Fibroblast of skin of left quadriceps (primary cell): ENCODE measurements at places on chromosomes 12 and 14.
A peak's percentile ranks its signal among the peaks of the same experiment; 100 is the strongest.

- DNase-seq: peak; percentile 50
These were observed 344.1 kb upstream of the PDE3A start for GRCh38 chr12:20024194-20024593.

DNA sequence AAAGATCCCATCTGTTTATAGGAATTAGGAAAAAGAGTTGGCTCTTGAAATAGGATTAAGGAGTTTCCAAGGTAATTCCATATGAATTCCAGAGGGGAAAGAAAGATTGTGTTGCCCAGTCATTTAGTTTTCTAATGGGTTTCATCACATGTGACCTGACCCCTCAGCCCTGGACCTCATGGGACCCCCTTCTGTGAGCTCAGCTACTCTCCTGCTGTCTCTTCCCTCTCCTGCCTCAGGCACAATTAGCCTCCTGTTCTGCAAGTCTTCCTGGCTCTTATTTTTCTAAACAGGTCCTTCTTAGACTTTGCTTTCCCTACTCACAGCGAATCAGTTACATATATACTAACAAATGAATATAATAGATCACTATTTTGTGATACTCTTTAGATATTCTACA, 237.7 kb downstream of the TRHDE start:
- no peak for DNase-seq

GRCh38 chr14:94314890-94315289, 8.2 kb downstream of the SERPINA6 start:
- no peak for DNase-seq

DNA sequence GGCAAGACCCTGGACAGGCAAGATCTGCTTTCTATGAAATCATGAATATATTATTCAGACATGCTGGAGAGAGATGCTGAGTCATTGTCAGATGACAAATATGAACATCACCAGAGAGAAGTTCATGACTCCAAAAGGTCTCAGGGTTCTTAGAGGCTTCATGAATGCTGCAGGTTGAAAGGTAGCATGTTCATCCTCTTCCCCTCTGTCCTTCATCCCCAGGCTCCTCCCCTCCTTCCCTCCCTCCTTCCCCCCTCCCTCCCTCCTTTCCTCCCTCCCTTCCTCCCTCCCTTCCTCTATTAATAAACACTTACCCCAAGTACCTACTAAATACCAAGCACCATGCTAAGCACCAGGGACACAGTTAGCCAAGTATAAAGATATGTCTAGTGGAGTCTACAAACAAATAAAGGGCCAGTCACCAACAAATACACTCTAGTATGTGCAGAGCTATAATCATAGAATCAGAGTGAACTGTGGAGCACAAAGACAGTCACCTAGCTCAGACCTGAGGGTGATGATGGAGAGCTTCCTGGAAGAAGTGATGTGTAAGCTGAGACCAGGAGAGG, 46.2 kb downstream of the RPH3A start:
- DNase-seq: peak; percentile 12

DNA sequence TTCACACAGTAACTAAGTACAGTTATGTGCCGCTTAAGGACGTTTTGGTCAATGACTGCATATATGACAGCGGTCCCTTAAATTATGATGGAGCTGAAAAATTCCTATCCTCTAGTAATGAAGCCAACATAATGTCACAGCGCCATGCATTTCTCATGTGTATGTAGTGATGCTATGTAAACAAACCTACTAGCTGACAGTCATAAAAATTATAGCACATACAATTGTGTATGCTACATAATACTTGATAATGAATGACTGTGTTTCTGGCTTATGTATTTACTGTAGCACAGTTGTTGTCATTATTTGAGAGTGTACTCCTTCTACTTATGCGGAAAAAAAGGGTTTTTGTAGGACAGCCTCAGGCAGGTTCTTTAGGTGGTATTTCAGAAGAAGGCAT, 99.7 kb downstream of the DACT1 start:
- DNase-seq: no peak
